Brain (organoid and tissue), 16 donors: ENCODE measurements at places on chromosomes 7 and 10.

- DNase-seq: peak; percentile 51
Observed at GRCh38 chr7:37354656-37355131, 94.0 kb downstream of the ELMO1 start.

- DNase-seq: no peak
Observed at GRCh38 chr10:103856797-103857170, 1.4 kb upstream of the SH3PXD2A start.

DNA sequence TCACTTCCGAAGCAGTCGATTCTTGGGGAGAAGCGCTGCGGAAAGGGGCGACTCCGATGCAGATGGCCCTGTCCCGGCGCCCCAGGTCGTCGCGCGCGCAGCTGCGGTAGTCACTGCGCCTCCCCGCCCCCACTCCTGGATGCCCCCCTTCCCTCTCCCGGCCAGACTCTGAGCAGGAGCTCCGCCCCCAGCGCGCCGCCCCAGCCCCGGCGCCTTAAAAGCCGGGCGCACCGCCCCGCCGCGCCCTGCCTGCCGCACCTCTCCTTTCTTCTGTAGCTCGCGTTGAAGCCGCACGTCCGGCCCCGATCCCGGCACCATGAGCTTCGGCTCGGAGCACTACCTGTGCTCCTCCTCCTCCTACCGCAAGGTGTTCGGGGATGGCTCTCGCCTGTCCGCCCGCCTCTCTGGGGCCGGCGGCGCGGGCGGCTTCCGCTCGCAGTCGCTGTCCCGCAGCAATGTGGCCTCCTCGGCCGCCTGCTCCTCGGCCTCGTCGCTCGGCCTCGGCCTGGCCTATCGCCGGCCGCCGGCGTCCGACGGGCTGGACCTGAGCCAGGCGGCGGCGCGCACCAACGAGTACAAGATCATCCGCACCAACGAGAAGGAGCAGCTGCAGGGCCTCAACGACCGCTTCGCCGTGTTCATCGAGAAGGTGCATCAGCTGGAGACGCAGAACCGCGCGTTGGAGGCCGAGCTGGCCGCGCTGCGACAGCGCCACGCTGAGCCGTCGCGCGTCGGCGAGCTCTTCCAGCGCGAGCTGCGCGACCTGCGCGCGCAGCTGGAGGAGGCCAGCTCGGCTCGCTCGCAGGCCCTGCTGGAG lies at the start of gene INA:
Gene INA (plus strand): TSS at position 243 of the 817 bp plus-strand sequence. CDS start 74 bp downstream, at position 317.
- DNase-seq: peak; percentile 89

DNA sequence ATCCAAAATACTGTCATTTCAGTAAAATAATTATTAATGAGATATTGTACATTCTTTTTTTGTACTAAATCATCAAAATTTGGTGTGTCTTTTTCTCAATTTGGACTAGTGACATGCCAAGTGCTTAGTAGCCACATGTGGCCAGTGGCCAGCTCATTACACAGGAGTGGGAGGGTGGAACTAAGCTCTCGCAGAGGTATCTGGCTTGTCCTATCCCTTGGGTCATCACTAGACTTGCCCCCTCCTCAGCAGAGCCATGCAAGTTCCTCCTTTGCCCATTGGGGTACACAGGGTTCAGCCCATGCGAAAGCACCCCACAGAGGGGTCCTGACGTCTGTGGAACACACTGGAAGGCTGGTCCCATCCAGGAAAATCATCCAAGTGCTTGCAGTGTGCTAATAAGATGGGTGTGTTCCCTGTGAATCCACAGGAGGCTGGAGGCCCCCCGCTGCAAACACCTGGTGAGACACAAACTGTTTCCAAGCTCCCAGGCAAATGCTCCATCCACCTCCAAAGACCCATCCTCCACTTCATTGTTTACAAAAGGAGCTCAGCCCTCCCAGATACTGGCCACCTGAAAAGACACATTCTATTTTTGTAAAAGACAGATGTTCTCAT lies 1.3 kb downstream of the ARHGAP22 start:
- no peak for DNase-seq

DNA sequence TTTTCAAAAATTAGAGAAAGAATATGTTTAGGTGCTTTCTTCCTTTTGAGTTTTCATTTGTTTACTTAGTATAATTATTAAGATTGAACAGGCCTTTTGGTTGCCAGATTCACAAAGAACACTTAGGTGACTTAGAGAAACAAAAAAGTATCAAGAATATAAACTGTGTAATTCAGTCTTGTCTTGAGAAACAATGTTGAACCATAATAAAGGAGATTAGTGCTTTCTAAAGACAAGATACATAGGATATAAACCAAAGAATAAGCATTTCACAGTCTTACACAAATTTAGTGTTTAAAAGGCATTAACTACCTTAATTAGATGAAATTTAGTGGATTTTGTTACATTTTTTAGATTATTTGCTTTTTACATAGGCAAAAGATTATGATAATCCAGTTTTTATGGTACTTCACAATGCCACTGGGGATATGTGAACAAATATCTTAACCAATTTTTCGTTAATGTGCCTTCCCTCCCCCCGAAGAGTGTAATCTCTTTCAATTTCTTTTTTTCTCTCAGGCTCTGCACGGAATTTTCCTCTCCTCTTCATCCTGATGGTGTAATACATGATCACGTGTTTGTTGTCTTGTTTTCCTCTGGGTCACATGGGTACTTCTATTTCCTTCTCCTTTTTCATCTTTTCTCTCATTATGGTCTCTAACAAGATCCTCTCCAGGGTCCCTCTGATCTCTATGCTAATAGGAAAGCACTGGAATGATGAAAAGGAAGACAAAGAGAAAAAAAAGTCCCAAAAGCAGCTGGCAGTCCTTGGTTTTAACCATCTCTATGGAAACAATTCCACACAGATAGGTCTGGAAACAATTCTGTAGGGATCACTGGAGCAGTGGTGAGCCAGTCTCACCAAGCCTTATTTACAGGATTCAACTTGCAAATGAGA lies 3.7 kb upstream of the HNRNPH3 start:
- DNase-seq: peak; percentile 92

DNA sequence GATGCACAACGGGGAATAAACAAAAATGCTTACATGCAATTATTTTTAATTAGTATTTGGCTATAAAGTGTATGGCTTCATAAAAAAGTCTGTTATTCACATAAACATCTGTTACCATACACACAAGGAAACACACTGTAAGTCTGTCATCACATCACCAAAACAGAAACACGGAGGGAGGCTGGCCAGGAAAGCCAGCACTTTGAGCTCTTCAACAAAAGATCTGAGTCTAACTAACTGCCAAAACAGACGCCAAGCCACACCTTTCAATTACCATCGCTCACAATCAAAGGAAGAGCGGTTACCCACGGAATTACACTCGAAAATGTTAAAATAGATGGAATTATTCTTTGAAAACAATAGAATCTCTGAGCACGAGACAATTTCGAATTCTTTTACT lies 49.2 kb upstream of the MGMT start:
- no peak for DNase-seq

DNA sequence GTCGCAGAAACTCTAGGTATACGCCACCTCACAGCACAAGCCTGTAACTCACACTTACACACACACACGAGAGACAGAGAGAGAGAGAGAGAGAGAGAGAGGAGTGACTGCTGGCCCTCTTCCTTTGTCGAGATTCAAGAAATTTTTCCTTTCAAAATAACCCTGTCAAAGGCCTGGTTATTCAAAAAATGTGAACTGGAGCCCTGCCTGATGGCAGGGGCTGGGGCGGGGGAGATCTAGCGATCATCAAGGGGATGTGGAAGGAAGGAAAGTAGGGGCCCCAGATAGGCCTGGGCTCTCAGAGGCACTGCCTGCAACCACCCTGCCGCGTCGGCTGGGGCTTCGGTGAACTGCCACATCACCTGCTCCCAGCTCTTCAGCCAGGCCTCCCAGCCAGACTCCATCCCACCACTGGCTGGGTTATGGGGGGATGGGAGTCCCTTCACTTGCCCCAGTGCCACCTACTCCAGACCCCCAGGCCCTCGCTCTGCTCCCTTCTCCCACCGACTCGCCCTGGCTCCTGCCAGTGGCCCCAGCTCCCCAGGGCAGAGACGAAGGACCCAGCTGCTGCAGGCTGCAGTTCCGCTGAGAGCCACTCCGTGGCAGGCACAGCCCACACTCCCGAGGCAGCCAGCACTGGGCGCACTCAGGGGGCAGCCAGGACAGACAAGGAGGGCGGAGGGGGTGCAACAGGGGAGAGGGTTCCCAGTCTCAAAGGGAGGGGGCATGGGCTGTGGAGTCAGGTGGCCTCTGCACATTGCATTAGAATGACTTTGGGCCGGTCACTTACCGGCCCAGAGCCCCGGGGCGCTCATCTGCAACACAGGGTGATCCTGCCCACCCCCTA lies 15.3 kb downstream of the KCNH2 start:
- DNase-seq: no peak

GRCh38 chr7:22781230-22781711 lies 41.4 kb downstream of the TOMM7 start:
- DNase-seq: peak; percentile 57

GRCh38 chr7:77415476-77415822 lies 700 bp downstream of the GSAP start:
- no peak for DNase-seq

- DNase-seq: no peak
Observed at GRCh38 chr10:70671619-70672164, 614 bp upstream of the ADAMTS14 start.

GRCh38 chr7:149673006-149673405 lies 100.4 kb downstream of the ZNF467 start:
- DNase-seq: no peak

DNA sequence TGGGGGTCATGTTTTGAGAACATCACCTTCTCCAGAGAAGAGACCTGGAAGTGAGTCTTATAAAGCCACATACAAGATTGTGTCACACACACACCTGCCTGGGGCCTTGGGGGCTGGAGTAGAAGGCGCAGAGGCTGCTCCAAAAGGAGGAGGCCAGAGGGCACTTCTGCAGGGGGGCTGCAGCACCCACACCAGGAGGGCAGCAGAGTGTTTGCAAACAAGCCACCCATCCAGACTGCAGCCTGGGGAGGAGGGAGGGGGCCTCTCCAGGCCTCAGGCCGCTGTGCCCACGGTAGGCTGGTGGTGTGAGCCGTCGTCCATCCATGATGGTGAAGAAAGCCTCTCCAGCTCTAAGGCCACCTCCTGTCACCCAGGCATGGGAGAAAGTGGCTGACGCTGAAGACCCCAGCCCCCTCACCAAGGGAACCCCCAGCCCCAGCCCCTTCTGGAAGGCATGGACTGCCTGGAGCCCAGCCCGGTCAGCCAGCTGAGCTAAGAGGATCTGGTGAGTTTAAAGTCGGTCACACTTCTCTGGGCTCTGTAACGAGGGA lies 77.5 kb downstream of the FOXL3 start:
- no peak for DNase-seq

GRCh38 chr10:118966076-118966849 lies 63.3 kb upstream of the NANOS1 start:
- no peak for DNase-seq

GRCh38 chr7:101240226-101241014 lies 2.8 kb upstream of the CLDN15 start:
- no peak for DNase-seq

GRCh38 chr10:46544989-46545791 lies 11.3 kb downstream of the GPRIN2 start:
- no peak for DNase-seq

DNA sequence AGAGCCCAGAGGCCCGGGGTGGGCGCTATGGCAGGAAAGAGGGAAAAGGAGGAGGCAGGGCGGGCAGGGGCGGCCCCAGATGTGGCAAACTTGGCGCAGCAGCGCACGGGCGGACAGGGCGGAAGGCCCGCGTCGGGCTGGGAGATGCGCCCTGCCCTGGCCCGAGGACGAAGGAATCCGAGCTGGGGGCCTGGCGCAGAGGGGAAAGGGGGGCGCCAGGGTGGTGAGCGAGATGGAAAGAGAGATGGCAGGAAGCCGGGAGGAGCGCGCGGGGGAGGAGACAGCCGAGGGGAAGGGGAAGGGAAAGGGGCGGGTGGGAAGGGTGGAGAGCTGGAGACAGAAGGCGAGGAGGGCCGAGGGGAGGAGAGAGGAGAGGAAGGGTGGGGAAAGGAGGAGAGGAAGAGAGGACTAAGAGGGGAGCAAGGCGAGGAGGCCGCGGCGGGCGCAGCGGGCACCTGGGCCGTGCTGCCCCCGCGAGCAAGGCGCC lies at the start of gene MARVELD1:
Gene MARVELD1 (plus strand): TSS at position 392 of the 487 bp plus-strand sequence. CDS start 147 bp downstream, outside the sequence.
- DNase-seq: peak; percentile 81

GRCh38 chr7:84524714-84525694 lies 330.4 kb upstream of the SEMA3A start:
- DNase-seq: peak; percentile 16

DNA sequence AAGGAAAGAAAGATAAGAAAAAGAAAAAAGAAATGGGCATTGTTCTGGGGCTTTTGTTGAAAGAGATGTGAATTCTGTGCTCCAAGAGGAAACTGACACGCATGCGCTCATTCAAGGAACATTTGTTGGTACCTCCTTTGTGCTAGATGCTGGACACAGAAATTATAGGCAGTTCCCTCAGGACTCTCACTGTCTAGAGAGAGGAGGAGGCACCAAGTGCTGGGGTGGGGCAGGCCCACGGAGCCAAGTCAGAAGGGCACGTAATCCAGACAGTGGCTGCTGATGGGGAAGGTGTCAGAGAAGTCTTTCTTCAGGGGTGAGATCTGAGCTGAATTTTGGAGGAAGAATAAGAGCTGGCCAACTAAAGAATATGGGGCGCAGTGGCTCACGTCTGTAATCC lies 2.9 kb upstream of the ZFYVE27 start:
- DNase-seq: no peak

- no peak for DNase-seq
Observed at GRCh38 chr7:27917774-27918314, 177.9 kb downstream of the TAX1BP1 start.

- no peak for DNase-seq
Observed at GRCh38 chr10:132748545-132749370, 37.2 kb downstream of the NKX6-2 start.

DNA sequence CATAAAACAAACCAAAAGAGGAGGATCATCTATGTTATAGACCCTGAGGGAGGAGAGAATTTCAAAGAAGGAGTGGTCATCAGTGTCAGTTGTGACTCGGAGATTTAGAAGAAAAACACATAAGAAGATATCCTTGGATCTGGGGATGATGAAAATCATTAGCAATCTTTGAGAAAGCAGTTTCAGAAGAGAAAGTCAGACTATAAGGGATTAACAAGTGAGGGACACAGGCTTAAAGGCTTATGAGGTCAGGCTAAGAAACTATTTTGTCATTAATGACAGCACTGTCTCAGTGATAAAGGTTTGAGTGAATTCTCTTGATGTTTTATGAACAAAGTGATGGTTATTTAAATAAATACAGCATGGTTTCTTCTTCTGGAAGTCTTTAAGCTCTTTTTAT lies 6.1 kb upstream of the GPR85 start:
- DNase-seq: no peak
